H4 (cell line): ENCODE measurements at places on chromosomes 7 and 10. TPM values are rescaled to one million over a fixed set of nuclear protein-coding genes. Genes with fewer than 3 reads are reported as not detected.

DNA sequence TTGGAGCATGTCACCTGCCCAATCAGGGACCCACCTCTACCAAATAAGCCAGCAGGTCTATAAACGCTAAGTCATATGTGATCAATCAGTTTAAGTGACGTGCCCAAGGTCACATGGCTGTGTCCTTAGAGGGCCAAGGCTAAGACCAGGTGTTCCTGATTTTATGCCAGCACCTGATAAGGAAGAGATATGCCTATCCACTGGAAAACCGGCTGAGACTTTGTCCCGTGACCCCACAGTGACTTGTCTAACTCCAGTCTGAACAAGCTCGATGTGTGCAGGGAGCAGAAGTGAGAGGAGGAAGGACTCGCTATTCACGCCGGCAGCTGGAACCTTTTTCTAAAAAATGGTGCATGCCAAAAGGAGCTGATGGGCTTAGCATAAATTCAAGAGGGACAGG lies 57.0 kb downstream of the PRKAG2 start:
- no peak for DNase-seq

GRCh38 chr10:83724471-83725241 lies 414.7 kb upstream of the GHITM start:
- no peak for DNase-seq

Gene FAM53B
- total RNA-seq, result 7.4 and 10.5 TPM in 2 replicates

Gene UPK3BL1
- 0.27 and 7.2 TPM in 2 replicates for total RNA-seq

Gene ZNF32
- total RNA-seq, result 64.5 and 72.1 TPM in 2 replicates
